ENCODE measurements at places on chromosomes 1 and 21.

DNA sequence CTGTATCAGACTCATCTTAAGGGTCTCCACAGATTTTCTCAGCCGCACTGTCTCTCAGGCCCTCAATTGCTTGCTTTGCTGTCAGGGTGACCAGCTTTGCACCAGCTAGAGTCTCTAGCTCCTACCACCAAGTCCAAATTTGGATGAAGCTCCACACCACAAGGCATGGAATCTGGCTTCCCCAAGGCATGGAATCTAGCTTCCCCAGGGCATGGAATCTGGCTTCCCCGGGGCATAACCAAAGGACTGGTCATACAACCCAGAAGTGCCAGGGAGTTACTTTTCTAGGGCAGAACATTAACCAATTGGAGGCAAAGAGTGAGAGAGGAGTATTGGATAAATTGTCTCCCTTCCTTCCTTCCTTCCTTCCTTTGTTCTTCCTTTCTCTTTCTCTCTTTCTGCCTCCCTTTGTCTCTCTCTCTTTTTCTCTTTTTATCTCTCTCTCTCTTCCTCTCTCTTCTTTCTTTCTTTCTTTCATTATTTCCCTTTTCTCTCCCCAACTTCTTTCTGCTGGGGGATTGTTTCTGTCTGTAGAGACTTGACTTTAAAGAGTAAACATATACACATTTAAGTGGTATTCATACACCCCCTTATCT is 76.9 kb upstream of the HAO2 start:
- no peak for DNase-seq

GRCh38 chr1:106798991-106799390 is 257.5 kb upstream of the PRMT6 start:
- DNase-seq = no peak

DNA sequence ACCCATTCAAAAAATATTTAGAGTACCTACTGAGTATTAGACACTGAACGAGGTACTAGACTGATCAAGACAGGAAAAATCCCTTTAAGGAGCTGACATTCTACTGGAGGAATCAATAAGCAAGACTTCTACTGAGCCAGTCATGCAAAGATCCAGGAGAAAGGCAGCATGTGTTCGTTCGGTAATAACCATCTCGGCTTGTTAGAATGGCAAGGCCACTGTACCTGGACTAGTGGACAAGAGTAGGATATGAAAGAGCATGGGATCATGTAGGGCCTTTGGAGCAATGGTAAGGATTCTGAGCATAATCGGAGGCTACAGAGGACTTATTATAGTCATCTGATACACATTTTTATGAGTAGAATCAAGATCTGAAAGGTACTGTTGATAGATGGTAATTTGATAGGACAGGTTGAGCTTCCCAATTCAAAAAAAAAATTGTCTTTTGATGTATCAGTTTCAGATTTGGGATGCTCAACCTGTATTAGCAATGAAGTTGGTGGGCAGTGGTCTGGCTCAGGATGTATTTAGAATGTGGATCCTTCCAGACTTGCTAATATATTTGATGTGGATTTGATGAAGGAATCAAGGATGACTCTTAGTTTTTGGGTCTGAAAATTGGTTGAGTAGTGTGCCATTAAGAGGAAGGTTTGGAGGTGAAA is 2.3 kb downstream of the COX20 start:
- DNase-seq = no peak

DNA sequence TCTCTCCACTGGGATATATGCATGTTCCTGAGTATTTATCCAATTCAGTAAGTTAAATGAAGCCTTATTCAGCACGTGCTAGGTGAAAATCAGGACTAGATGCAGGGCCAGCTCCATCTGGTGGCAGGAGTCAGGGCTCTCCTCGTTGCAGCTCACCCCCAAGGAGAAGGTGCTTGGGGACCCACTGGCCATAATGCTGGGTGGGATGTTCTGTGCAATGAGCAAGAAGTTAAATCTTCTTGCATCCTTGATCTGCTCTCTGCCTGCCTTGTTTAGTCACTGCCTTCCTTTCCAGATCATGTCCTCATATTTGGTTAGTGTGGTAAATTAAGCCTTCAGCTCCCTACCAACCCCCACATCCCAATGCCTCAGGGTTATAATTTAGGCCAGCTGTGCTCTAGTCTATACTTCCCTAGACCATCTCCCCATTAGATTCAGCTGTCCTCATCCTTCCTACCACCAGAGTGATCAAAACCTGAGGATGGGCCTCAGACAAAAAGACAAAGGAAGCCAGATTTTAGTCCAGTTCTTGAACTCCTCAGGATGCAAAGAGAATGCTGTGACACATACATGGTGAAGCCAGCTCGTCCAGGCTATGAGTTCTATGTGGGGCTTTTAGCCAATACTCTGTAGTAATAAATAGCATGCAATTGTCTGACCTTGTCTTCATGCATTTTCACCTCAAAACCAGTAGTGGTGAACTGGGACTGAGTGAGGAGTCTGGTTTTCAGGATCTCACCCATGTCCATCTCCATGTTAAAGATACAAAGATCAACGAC is 55.9 kb downstream of the SEC16B start:
- no peak for DNase-seq

GRCh38 chr1:175830500-175830899 is 87.1 kb upstream of the TNR start:
- DNase-seq = no peak

DNA sequence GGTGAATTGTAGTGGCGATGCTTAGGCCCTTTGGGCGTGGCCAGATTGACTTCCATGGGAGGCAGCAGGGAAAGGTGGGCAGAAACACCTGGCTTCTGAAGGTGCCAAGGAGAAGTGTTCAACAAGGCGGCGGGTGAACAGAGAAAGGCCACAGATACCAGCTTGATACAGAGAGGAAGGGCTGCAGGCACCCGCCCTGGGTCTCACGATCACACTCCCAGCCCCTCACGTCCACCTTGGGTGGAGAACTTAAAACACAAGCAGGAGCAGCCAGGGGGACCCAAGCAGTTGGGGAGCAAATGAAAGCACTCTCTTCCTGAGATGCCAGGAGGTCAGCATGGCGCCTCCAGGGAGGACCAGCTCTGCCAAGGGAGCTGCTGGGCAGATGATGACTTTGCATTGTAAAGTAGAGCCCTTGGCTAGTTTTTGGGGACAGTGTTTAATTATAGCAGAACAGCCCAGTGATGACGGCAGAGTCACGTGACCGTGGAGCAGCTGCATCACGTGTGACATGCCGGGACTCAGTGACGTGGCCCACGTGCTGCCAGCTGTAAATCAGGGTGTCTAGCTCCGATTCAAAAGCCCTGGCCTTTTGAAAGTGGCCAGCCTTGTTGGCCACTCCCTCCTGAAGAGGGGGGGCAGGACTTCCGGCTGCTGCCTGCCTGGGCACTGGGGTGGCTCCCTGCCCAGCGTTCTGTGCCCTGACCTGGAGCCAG is 19.0 kb downstream of the SLC37A1 start:
- DNase-seq = no peak

- DNase-seq = no peak
Measured at GRCh38 chr1:189708674-189709073, 769.0 kb downstream of the BRINP3 start.

- no peak for DNase-seq
Measured at GRCh38 chr1:77975386-77975785, 3.5 kb downstream of the FUBP1 start.
